Right ventricle myocardium superior (tissue), 1 donor: ENCODE measurements at places on chromosomes 3 and 15. TPM values are rescaled to one million over a fixed set of nuclear protein-coding genes. Genes with fewer than 3 reads are reported as not detected.

DNA sequence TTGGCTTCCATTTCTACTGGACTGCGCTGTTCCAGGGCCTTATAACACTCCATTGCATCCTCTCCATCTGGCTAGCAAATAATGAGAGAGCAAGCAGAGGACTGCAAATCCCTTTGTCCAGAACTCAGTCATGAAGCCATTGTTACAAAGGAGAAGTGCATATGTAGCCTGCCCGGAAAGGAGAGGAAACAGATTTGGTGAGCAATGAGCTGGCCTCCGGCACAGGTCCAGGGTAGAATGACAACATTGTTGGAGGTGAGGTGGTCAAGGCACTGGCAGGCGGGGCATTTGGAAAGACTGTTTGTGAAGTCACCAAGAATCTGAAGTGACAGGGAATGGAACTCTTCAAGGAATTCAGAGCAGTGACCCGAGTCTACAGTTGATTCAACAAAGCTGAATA, 25.0 kb upstream of the ATP1B3 start:
- DNase-seq: peak; percentile 51

Gene SLC6A1
- 0.73 TPM for total RNA-seq

DNA sequence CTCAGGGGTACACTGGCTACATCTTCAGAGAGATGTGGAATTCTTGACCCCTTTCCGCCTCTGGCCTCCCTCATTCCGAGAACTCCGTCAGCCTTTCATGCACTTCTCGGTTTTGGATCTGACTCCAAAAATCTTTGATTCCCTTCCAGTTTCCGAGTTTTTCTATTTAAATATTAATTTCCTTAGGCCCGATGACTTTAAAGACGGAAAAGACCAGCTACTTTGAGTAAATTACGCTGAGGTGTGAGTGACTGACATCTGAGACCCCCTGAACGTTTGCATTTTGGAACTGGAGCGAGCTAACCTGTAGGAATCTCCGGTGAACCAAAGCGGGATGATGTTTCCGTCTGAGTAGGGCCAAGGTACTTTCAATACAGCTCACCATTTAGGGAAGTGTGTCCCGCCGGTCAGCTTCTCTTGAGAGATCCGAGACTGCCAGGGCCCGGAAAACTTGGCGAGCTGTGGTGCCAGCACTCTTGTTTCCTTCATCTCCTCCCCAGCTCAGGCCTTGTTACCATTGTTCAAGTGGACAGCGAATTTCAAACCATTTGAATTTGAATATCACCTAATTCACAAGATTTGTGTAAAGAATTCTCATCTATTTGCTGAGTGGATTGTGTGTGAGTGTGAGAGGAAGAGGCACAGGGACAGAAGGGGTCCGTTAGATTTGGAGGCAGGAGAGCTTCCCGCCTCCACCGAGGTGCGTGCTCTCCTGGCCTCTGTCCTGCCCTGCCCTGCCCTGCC, 5.4 kb downstream of the SOX14 start:
- DNase-seq: no peak

Gene SLC28A2
- not detected for total RNA-seq

Gene PARL
- 57.2 TPM for total RNA-seq

Gene FEZF2
- not detected for total RNA-seq

GRCh38 chr3:143120716-143121240, 1.2 kb downstream of the CHST2 start:
- DNase-seq: peak; percentile 41

GRCh38 chr3:167078070-167078622, 302.0 kb downstream of the ZBBX start:
- DNase-seq: no peak

Gene SCN11A
- 0.05 TPM for total RNA-seq

GRCh38 chr3:46558184-46559043, 7.7 kb downstream of the LRRC2 start:
- DNase-seq: peak; percentile 88

GRCh38 chr15:51342227-51342999, 958 bp downstream of the GLDN start:
- DNase-seq: no peak

DNA sequence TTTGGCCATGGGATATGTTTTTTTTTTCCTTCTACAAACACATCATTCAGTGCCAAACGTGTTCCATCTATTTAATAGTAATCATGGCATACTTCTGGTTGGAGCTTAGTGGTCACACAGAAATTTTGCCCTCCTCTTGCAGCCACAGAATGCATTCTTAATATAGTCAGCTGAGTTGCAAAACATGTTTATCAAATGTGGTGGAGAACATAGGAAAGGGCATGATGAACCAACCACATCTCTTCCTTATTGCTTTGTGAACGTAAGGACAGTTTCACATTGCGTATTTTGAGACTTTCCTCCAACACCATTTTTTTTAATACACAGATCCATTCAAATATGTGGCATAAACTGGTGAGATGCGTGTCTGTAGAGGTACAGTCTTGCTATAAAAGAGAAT, 106.8 kb downstream of the BBX start:
- no peak for DNase-seq

DNA sequence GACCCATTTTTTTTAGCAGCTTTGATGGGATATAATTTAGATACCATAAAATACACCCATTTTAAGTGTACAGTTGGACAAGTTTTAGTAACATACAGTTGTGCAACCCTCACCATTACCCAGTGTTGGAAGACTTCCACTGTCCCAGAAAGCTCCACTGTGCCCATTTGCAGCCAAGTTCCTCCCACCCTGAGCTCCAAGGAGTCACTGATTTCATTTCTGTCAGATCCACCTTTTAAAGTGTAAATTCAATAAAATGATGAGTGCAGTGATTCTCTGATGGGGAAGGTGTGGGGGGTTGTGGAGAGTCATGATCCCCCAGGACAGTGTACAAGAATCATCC, 93.2 kb upstream of the IGF1R start:
- no peak for DNase-seq

Gene MYL3
- 10,727 TPM for total RNA-seq

GRCh38 chr15:77016321-77016695, 21.4 kb downstream of the PSTPIP1 start:
- no peak for DNase-seq

Gene CSPG4
- 5.2 TPM for total RNA-seq

Gene CLDN18
- not detected for total RNA-seq

DNA sequence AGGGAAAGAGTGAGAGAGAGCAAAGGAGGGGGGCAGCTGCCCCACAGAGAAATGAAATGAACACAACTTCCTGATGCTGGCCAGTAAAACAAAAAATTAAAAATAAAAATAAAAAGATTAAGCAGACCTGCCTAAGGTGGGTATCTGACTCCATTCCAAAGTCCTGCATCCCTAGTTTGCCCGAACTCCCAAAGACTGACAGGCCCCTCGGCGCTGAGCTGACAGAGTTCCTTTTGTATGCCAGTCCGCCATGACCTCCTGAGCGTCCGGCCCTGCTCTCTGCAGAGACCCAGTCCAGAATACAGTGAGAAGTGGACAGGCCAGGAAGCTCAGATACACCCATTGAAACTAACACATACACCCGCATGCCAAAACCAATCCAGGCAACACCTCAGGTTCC, 54.9 kb downstream of the CHDH start:
- DNase-seq: no peak

Gene GOLGA6D
- total RNA-seq: not detected

Gene ZNF619
- total RNA-seq: 3.9 TPM

Gene RTP3
- not detected for total RNA-seq

DNA sequence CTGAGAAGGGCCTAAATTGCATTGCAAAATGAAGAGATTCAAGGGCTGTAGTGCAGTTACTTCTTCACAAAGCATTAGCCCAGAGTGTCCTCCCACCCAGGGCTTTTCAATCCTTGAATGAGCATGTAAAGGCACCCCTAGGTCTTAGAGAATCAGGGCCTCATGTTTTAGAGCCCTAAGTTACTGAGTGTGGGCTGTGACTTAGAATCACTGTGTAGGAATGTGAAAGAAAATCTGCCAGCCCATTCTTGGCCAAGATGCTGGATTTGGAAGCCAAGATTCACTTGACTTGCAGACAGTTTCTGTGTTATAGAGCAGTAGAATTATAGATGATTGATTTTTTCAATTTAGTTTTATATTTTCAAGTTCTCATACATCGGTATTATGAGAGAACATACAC, 153.2 kb downstream of the MYRIP start:
- no peak for DNase-seq

Gene DPPA4
- not detected for total RNA-seq

Gene CEP152
- 1.3 TPM for total RNA-seq

- no peak for DNase-seq
Observed at GRCh38 chr3:101878589-101878988, 29.3 kb downstream of the NFKBIZ start.

DNA sequence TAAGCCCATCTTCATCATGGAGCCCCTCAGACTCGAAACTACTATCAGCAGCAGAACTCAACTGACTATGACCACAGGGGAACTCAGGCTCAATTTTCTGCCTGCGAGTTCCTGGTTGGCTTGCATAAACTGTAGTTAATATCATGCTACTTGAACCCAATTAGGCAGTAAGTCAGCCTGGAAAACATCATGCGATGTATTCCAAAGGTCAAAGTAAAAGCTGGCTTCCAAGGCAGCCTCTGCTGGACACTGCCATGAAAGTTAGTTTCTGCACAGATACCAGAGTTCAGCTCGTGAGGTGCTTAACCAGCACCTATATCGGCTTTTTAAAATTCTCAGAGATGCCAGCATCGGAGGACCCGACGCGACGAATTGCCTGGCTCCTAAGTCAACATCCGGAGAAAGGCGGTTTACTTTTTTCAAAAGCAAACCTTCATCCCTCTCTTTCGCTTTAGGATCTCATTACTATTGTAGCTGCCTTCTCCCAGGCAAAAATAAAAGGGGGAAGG, 3.8 kb downstream of the ANP32A start:
- no peak for DNase-seq

Gene KBTBD13
- total RNA-seq: 9.4 TPM

Gene PIERCE2
- 7.4 TPM for total RNA-seq

Gene CCR2
- 0.91 TPM for total RNA-seq

- peak; percentile 22 for DNase-seq
Observed at GRCh38 chr3:10342781-10343180, 21.9 kb upstream of the SEC13 start.

DNA sequence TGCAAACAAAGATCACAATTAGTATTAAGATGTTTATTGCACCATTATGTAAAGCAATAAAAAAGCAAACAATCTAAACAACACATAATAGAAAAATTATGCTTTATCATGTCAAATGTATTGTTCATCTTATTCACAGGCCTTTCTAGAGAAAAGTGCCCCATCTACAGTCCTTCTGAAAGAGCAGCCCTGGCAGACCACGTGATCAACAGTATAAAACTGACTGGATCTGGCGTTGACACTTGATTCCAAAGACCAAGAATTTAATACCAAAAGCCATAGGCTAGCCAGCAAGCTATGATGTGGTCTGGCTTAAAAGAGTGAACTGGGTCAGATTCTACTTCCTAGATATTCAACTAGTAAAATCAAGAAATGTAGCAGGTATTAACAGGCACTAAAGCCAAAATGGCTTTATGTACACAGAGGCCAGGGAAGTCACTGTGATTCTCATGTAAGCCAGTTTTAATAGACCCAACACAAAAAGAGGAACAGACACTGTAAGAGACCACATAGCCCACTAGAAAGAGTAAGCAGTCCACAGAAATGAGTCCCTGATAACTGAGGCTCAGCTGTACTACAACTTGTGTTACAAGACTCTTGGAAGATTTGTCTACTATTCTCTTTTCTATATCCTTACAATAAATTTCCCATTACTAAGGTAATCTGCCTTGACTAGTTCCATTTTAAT, 32.5 kb downstream of the DMXL2 start:
- no peak for DNase-seq

DNA sequence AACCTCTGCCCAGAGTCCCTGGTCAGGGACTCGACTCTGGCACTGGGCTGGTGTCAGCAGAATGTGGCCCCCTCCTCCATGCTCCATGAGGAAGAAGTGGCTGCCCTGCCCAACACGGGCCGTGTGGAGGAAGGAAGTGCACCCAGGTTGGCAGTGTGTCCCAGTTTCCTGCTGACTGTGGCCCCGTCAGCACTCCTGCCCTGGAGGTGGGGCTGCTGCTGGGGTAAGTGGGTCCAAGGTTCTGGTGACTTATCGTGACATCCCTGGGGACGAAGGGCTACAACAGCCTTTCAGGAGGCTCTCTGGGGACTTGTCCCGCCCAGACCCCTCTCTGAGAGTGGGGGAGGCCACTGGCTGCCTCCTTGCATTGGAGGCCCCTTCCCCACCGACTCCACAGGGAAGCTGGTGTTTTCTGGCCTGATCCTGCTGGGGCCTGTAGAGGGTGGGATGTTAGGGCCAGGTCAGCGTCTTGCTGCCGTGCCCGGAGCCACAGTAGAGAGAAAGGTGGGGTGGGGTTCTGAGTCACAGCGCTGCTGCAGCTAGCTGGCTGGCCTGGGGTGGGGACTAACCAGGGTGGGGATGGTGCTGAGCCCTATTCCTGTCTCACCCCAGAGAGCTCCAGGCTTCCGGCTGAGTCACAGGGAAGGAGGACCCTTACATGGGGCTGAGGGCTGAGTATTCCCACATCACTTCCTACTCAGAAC, 10.5 kb downstream of the SEMA4B start:
- DNase-seq: no peak

- no peak for DNase-seq
Observed at GRCh38 chr3:54870423-54870822, 57.4 kb downstream of the LRTM1 start.

Gene SPINT1
- total RNA-seq: 0.59 TPM
